ENCODE measurements at places on chromosomes 13 and 19. TPM values are rescaled to one million over a fixed set of nuclear protein-coding genes. Genes with fewer than 3 reads are reported as not detected.

Gene CYP2F1
- not detected for total RNA-seq

Gene SOX1
- not detected for total RNA-seq

Gene APC2
- total RNA-seq, result 0.79 TPM

Gene CGB3
- total RNA-seq, result not detected

Gene CNN1
- 0.78 TPM for total RNA-seq

Gene TBC1D4
- 5.9 TPM for total RNA-seq

Gene DNAJC15
- total RNA-seq, result 3.4 TPM

Gene IQCN
- 0.69 TPM for total RNA-seq

Gene SEMA6B
- 29.2 TPM for total RNA-seq

Gene ZNF528
- total RNA-seq, result 8.6 TPM

Gene PNMA8B
- total RNA-seq, result not detected

Gene CEACAM19
- total RNA-seq, result not detected

GRCh38 chr13:36190771-36191170 is 23.6 kb downstream of the SOHLH2 start:
- no peak for DNase-seq

DNA sequence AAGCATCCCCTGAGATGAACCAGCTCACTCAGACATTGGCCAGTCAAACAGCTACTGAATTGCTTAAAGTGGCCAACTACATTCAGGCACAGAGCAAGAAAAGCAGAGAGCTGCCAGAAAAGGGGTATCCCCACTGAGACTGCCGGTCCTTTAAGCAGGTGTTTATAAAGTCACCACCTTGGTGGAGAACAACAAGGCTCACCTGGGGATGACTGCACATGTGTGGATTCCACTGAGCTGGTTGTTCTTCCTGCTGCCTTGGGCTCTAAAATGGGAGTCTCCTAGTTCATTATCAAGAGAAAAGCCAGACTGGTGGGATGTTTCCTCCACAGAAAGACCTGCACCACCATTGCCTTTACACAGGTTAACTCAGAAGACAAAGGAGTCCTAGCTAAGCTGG is 51.8 kb upstream of the IPO5 start:
- no peak for DNase-seq

- DNase-seq, result no peak
Observed at GRCh38 chr19:17716309-17716929, 2.9 kb upstream of the MAP1S start.

GRCh38 chr19:56765137-56765536 is 75.4 kb downstream of the PEG3 start:
- no peak for DNase-seq

DNA sequence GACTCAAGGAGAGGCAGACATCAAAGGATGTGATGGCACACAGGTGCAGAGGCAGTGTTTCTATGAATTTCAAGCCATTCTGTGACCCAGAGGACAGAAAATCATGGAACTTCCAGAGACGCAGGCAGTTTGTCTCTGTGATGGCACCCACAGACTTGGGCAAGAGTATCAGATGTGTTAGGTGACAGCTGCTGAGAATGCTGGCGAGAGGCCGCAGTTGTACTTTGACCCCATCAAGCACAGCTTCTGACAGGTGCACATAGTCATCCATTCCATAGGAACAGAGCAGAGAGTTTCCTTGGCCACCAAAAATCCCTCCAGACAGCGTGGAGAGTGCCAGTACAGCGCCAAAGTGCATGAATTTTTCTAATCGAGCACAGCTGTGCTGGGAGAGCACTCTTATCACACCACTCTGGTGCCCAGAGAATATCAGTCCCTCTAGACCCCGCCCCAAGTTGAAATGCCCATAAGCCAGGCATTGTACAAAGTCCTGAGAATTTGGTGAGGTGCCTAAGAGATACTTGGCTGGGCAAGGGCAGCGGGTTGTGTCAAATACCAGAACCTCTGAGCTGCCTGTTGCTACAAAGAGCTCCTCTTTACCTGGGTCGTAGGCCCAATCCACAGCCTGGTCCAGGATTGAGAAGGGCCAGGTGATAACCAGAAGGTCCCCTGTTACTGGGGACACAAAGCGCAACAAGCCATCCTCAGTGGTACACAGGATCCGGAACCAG is 12.4 kb downstream of the WDR87 start:
- no peak for DNase-seq

DNA sequence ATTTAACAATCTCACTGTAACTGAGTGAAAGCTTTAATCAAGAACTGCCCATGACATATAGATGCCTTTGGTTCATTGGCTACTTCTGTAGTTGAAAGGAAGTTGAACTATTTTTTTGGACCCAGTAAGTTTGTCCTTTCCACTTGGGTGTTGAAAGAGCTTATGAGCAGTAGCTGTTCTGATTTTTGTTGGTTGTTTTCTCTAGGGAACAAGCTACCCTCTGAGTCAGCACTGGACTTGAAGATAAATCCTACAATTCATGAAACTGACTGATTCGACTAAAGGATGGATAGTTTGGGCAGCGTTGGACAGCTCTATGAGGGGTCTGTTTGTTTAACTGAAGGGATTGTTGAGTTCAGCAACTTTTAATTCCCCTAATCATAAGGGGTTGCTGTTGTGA is 101.0 kb downstream of the PAN3 start:
- DNase-seq, result no peak

GRCh38 chr19:703651-704446 is 4.9 kb upstream of the PALM start:
- no peak for DNase-seq

DNA sequence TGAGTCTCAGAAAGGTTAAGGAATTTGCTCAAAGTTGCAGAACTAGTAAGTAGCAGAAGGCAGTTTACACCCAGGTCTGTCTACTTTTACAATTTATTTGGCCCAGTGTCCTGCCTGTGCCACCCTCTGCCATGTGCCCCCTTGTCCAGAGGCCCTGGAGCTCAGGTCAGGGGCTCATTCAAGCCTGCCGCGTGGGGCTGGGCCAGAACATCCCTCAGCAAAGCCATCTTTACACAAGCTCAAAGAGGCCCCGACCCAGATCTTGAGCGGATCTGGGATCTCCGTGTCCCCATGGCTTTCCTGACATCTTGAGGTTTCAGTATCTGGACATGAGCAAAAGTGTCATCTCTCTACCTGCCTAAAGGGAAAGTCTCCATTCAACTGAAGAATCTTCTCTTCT is 76.4 kb upstream of the VSTM2B start:
- no peak for DNase-seq

GRCh38 chr13:60398379-60398891 is 1.4 kb downstream of the TDRD3 start:
- DNase-seq, result no peak

GRCh38 chr13:76503766-76504165 is 382.4 kb downstream of the KCTD12 start:
- DNase-seq, result no peak

DNA sequence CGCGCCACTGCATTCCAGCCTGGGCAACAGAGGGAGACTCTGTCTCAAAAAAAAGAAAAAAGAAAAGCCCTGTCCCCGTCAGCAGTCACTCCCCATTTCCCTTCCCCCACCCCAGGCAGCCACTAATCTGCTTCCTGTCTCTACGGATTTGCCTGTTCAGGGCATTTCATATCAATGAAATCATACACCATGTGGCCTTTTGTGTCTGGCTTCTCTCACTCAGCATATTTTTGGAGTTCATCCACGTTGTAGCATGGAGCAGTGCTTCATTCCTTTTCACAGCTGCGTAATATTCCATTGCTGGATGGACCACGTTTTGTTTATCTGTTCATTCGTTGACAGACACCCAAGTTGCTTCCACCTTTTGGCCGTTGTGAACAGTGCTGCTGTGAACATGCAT is 36.1 kb upstream of the KLF2 start:
- DNase-seq, result no peak

GRCh38 chr19:37948362-37948761 is 41.4 kb downstream of the SIPA1L3 start:
- DNase-seq, result no peak

DNA sequence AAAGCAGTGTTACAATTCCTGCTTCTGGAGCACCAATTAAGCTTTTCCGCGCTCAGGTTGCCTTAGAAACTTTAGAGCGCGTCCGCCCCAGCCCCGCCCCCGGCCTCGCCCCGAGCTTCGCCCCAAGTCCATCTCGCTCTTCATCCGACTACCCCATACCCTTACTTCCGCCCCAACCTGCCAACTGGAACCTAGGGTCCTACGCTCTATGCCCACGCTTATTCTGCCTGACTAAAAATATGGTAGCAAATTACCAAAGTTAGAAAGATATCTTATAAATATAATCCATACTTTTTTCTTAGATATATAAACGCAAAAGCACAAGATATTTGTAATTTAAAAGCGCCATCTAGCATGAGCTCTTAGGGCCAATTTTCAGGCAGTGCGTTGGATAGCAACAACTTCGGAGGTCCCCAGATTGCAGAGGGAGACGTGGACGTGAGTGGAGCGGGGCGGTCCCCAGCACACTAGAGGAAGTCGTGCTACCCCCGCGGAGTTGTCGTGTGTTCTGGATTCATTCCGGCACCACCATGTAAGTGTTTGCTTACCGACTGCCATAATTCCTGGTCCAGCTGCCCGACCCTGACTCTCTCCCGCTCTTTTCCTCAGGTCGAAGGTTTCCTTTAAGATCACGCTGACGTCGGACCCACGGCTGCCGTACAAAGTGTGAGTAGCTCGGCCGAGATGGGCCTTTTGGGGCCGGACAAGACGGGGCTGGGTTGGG is at the start of gene UFM1:
Gene UFM1, plus strand, starts transcription at position 462 of the 724 bp plus-strand sequence. Its CDS starts 69 bp downstream, at position 531.
- peak; percentile 83 for DNase-seq

GRCh38 chr19:45955905-45956608 is 17.6 kb downstream of the NOVA2 start:
- peak; percentile 74 for DNase-seq

DNA sequence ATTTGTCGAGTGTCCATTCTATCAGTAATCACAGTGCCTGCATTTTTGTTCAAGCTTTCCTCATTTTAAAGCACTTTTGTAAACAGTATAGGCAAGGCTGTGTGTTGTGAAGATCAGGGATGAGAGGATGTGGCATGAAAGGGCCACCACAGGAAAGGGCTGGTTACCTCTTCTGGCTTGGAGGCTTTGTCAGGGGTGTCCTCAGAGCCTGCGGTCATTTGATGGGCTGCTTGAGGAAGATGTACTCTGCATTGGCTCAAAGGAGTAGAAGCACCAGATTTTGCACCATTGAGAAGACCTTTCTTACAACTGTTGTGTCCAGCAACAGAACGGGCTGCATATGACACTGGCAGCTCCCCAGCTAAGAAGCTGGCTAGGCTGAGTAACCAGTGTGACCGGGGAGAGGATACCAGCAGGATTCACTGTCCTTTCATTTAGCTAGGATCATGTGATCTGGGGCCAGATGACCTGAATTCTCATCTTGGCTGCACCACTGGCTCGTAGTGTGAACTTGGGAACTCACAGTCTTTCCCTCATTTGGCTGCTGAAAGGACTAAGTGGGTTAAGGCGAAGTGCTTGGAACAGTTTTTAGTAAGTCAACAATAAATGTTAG is 380.2 kb downstream of the FGF9 start:
- no peak for DNase-seq

- DNase-seq, result peak; percentile 40
Observed at GRCh38 chr19:54207983-54208783, 7.5 kb downstream of the RPS9 start.

DNA sequence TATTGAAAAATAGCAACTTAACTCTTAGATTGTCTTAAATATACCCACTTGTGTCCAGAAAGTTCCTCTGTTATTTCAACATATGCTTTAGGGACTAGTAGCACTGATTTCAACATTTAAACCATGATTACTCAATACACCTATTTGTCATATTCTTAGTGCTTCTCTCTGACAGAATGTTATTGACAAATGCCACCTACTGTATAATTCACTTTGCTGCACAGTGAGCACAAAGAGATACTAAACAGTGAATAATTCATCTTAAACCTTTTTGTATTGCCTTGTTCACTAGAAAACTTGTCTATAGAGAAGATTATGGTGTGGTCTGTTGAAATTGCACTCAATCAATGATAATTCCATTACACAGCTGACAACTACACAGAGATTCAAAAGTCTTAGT is 692.6 kb downstream of the PCDH17 start:
- DNase-seq, result no peak

- DNase-seq, result no peak
Observed at GRCh38 chr19:12092956-12093355, 28.4 kb downstream of the ZNF844 start.

- DNase-seq, result peak; percentile 42
Observed at GRCh38 chr13:50531917-50532899, 311.3 kb downstream of the DLEU7 start.

- DNase-seq, result no peak
Observed at GRCh38 chr19:32862741-32863140, 6.8 kb downstream of the SLC7A9 start.

GRCh38 chr13:113589961-113590339 is 5.4 kb downstream of the TFDP1 start:
- no peak for DNase-seq

DNA sequence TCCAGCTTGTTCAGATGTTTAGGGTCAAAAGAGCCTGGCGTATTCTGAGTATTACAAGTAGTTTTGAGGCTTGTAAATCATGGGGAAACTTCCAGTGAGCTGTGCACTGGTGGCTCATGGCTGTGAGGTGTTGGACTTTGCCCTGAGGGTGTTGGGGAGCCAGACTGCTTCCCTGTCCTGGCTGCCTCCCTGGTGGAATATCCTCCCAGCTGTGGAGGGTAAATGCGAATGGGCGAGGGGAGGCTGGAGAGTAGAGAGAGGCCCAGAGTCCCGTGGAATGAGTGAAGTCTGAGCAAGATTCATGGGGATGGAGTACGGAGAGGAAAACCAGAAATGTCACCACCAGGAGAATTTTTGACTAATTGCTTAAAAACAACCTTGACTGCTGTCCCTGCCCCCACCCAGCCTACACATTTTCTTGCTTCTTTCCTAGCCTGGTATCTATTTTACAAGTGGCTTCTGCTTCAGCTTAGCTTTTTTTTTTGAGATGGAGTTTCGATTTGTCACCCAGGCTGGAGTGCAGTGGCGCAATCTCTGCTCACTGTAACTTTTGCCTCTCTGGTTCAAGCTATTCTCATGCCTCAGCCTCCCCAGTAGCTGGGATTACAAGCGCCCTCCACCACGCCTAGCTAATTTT is 3.7 kb downstream of the SNRPA start:
- no peak for DNase-seq

DNA sequence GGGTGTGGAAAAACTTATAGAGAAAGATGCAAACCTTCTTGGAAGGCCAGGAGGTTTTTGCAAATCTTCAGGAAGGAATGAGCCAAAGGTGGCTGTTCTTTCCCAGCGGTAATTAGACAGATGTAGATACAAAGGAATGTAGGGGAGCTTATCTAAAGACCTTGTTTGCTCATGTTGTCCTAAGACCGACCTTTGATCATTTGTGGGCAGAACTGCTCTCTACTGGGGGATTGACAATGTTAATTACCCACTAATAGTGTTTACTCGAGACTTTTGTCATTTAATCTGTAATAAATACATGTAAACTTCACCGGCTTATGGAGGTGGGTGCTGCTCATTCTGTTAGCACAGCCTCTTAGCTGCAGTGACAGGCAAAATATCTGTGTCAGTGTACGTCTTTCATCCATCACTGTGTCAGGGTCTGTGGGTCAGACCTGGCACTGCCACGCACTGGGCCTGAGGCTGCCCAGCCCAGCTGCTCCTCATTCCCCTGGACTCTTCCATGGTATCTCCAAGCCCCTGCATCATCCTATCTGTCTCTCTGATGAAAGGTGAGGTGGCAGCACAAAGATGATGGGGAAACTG is 68.3 kb downstream of the ZNF431 start:
- no peak for DNase-seq
